ENCODE measurements at places on chromosomes 3 and 15.

GRCh38 chr3:4743371-4743770 lies 235.9 kb upstream of the BHLHE40 start:
- DNase-seq = no peak

- DNase-seq = no peak
Observed at GRCh38 chr3:132378048-132378762, 39.1 kb upstream of the DNAJC13 start.

DNA sequence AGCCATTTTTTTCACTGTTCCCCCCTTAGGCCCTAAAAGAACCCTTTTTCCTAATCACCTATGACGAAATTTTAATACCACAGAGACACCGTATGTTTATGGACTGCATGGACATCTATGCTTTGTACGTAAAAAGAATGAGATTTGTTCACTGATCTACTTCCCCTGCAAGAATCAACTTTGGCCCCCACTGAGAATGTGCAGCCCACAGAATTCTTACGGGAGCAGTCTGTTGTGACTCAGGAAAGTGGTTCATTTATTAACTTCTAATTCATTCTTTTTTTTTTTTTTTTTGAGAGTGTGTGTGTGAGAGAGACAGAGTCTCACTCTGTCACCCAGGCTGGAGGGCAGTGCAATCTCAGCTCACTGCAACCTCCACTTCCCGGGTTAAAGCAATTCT lies 17.6 kb downstream of the EIF4E3 start:
- DNase-seq = no peak

DNA sequence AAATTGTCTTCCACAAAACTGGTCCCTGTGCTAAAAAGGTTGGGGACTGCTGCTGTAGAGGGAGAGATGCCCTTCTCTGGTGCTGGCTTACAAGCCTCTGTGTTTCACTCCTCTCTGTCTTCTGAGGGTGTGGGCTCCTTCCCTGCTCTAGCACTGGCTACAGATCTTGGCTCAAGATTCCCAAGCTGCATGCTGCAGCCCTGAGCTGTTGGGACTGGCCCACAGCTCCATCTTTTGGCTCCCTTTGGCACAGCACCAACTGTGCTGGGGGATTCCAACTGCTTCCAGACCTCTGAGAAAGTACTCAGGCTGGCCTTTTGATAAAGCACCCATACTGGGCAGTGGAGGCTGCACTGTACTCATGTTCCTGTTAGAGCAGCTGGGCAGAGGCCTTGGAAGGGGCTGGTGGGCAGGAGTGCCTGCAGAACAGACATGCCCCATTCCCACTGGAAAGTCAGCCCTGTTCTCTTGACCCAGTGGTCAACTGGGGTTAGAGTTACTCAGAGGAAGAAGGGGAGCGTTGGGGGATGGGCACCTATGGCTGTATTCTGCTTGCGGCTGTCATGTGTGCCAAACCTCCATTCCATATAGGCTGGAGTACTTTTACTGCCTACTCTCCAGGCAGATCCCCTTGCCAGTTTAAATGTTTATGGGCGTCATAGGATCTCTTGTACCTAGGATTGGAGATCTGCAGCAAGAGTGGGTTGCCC lies 55.7 kb downstream of the GALK2 start:
- peak; percentile 33 for DNase-seq

DNA sequence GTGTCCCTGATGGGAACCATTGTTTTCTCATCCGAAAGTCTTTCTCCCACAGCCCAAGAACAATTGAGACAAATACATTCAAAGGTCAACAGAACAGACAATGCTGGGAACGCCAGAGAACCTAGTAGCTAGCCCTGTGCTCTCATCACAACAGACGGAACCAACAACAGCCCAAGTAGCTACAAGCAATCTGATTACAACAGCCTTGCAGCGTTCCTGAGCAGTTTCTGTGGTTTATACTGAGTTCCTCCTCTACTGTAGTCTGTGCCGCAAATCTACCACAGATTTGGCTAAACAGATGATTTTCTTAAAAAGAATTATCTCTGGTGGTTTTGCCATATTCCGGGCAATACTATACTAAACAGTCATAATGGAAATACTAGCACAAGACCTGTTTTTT lies 435.6 kb downstream of the MECOM start:
- no peak for DNase-seq

DNA sequence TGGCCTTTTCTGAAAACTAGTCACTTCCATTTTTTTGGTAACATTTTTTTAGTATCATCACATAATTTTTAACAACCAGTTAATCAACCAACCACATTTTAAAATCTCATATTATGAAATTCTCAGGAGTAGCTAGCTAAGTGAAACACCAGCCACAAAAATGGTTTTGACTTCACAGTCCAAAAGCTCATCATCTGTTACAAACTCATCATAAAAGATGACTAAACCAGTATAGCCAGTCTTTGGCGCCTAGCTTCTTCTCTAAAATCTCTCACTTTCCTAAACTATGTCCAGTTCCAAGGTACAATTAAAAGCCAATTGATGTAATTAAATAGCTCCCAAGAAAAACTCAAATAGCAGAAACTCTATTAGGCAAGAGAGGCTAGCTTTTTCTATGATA lies 88.2 kb upstream of the ZNF385D start:
- DNase-seq = no peak

- no peak for DNase-seq
Observed at GRCh38 chr3:187648177-187648576, 22.0 kb downstream of the SST start.

DNA sequence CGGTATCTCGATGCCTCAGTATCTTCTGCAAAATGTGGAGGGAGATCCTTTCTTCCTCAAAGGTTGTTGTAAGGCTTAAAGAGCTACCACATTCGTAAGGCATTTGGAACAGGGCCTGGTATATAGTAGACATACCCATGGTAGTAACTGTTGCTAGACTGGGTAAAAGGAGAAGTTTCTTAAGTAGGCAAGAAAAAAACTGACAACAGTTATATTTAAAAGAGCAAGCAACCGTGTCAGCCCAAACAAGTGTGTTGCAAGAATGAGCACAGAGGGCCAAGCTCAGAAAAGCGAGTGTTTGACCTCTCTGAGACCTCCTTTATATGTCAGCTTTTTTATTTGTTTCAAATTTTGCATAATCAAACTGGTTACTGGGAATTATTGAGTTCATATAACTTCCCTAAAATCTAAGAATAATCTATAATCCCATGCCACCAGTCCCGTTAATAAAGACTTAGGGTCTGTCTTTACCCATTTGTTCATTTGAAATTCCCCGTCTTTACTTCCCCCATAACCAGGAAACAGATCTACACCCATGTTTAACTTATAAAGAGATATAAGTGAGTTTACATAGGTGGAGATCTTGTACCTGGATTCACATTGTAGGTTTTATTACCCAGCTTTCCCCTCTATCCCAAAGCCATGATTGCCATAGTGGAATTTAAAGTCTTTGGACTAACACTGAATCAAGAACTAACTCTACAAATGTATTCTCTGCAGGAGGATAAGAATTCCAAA lies 7.3 kb downstream of the B3GNT5 start:
- DNase-seq = no peak

- peak; percentile 54 for DNase-seq
Observed at GRCh38 chr15:48084759-48085590, 35.8 kb upstream of the SLC24A5 start.

GRCh38 chr3:38362825-38363224 lies 16.2 kb downstream of the XYLB start:
- no peak for DNase-seq

DNA sequence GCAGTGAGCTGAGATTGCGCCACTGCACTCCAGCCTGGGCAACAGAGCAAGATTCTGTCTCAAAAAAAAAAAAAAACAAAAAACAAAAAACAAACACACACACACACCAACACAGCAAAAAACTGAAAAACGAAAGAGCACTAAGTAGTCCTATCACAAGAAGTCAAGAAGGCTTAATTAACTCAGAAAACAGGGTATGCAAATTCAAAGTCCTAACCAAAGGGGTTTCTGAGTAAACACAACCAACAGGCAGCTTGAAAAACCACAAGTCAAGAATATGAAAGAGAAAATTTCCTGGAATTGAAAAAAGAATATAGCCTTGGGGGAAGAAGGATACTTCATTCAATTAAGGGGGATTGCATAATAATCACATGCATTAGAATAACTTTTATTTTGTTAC lies 37.7 kb upstream of the PARP14 start:
- no peak for DNase-seq

DNA sequence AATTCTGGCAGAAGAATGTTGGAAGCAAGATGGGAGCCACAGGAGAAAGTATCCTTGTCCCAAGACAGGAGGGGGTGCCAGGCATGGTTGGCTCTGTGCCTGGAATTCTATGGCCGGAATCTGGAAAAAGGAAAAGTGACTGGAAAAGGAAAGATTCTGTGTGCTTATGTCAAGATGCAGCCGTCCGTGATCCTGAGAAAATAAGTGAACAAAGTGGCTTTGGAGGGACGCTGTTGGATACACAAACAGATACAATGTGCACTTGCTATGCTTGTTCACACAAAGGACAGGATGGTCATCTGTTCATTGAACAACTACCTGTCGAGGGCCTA lies 28.5 kb upstream of the MUC20 start:
- no peak for DNase-seq

- DNase-seq = peak; percentile 23
Observed at GRCh38 chr3:144687862-144688261, 716.2 kb downstream of the DIPK2A start.

All from DMS53 (cell line).